Thoracic aorta (tissue), 2 donors: ENCODE measurements at places on chromosomes 1 and 21. TPM values are rescaled to one million over a fixed set of nuclear protein-coding genes. Genes with fewer than 3 reads are reported as not detected.
A peak's percentile ranks its signal among the peaks of the same experiment; 100 is the strongest.

- no peak for DNase-seq
- H3K27ac ChIP-seq: no peak overlapping the region
- H3K27me3 ChIP-seq: no peaks in the 10 kb centered on the region
- no peak overlapping the region for H3K4me3 ChIP-seq
Observed at GRCh38 chr1:209046058-209046417, 537.5 kb upstream of the CAMK1G start.

DNA sequence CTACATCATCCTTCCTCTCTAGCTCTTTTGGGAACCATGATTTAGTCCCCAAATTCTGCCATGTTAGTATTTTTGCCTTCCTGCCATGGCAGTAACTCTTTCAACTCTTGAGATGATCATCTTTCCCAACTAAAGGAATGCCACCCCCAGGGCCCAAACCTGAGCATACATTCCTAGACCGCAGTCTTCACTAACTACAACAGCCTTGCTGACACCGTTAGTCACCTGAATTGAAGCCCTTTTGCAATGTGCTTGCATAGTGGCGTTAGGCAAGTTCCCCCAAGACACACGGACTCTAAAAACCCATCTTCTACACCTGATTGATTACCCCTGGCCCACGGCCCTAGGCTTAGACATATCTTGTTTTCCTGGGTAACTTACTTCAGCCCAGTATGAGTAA, 16.4 kb upstream of the YTHDF2 start:
- no peaks in the 10 kb centered on the region for H3K27me3 ChIP-seq
- no peaks in the 10 kb centered on the region for H3K36me3 ChIP-seq
- no peak for DNase-seq
- H3K4me3 ChIP-seq: no peak overlapping the region
- no peaks in the 10 kb centered on the region for H3K4me1 ChIP-seq

DNA sequence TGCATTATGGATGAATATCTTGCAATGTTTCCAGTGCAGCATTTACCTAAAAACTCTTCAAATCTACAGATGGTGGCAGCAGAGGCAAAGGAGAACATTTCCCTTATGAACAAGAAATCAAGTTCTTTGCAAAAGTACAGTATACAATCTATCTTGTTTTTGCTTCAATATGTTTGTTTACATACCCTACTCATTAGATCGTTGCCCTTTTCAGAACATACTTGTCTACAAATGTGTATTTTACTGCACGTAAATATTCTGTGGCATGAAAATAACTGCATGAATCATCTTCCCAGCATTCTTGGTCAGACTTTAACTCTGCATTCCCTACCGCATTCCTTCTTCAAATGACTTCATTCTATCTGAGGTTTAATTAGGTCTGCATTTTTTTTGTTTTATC, 212.7 kb downstream of the ZP4 start:
- no peaks in the 10 kb centered on the region for H3K4me1 ChIP-seq
- no peaks in the 10 kb centered on the region for H3K27me3 ChIP-seq
- no peak for DNase-seq
- H3K36me3 ChIP-seq: no peaks in the 10 kb centered on the region
- H3K4me3 ChIP-seq: no peak overlapping the region

The ALG14 gene
- total RNA-seq: 1.6 TPM

DNA sequence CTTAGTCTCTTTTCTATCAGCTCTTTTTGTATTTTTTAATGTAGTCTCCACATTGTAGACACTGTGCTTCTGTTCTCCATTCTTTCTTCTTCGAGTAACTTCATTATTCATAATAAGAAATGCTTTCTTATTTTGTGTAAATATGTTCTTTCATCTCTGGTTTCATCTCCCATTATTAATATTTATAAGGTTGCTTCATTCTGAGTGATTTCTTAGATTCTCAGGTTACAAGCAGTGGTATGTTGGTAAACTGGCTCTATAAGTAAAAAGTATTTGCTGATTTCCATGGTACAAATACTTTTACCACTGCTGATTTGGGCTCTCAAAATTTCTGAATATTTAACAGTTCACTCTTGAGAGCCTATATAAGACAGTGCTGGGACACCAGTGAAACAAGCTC, 81.3 kb downstream of the CDC14A start:
- H3K27me3 ChIP-seq: no peaks in the 10 kb centered on the region
- H3K27ac ChIP-seq: no peak overlapping the region
- no peak for DNase-seq
- no peaks in the 10 kb centered on the region for H3K4me1 ChIP-seq

DNA sequence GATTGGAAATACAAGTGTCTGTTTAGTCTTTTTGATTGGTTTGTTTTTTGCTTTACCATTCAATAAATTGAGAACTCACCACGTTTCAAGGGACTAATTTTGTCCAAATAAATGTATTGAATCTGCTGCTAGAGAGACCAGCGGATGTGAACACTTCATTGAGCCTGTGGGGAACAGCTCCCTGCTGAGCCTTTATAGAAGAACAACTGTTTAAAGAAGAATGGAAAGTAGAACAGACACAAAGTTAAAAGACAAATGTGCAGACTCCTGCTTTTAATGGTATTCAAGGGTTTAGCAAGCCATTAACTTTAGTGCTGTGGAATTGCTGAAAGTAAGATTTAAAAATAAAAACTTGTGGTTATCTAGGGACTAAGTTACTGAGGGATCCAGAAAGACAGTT, 817.7 kb upstream of the B3GALT2 start:
- no peak overlapping the region for H3K27ac ChIP-seq
- H3K36me3 ChIP-seq: no peaks in the 10 kb centered on the region
- no peaks in the 10 kb centered on the region for H3K4me1 ChIP-seq
- no peaks in the 10 kb centered on the region for H3K27me3 ChIP-seq

GRCh38 chr1:2962946-2963345, 58.3 kb upstream of the ACTRT2 start:
- H3K36me3 ChIP-seq: no peaks in the 10 kb centered on the region
- peaks cover 36% of the 10 kb centered on the region for H3K4me1 ChIP-seq
- H3K27ac ChIP-seq: no peak overlapping the region

The SASS6 gene
- total RNA-seq: 2.4 TPM

GRCh38 chr1:157469300-157469699, 83.0 kb downstream of the FCRL5 start:
- no peak for DNase-seq
- no peaks in the 10 kb centered on the region for H3K4me1 ChIP-seq
- H3K36me3 ChIP-seq: no peaks in the 10 kb centered on the region
- no peak overlapping the region for H3K27ac ChIP-seq
- H3K27me3 ChIP-seq: no peaks in the 10 kb centered on the region

- H3K4me1 ChIP-seq: peaks cover 39% of the 10 kb centered on the region
- no peaks in the 10 kb centered on the region for H3K27me3 ChIP-seq
- no peak for DNase-seq
- peak overlapping the region; percentile 96 for H3K27ac ChIP-seq
Observed at GRCh38 chr1:10634428-10635084, 159.8 kb downstream of the PEX14 start.

The AADACL4 gene
- not detected for total RNA-seq

The DDR2 gene
- 144 TPM for total RNA-seq

GRCh38 chr1:20496241-20496661, 10.2 kb upstream of the CAMK2N1 start:
- H3K4me3 ChIP-seq: no peak overlapping the region
- DNase-seq: no peak
- no peak overlapping the region for H3K27ac ChIP-seq
- peaks cover 22% of the 10 kb centered on the region for H3K36me3 ChIP-seq
- H3K4me1 ChIP-seq: no peaks in the 10 kb centered on the region
- H3K27me3 ChIP-seq: no peaks in the 10 kb centered on the region

- DNase-seq: no peak
- no peak overlapping the region for H3K27ac ChIP-seq
- H3K4me1 ChIP-seq: no peaks in the 10 kb centered on the region
- H3K27me3 ChIP-seq: no peaks in the 10 kb centered on the region
- no peak overlapping the region for H3K4me3 ChIP-seq
- H3K36me3 ChIP-seq: no peaks in the 10 kb centered on the region
Observed at GRCh38 chr1:112563341-112563740, 54.6 kb downstream of the WNT2B start.

GRCh38 chr1:99365545-99365944, 101.3 kb downstream of the PLPPR4 start:
- no peak overlapping the region for H3K27ac ChIP-seq
- H3K4me1 ChIP-seq: no peaks in the 10 kb centered on the region
- DNase-seq: no peak
- H3K36me3 ChIP-seq: no peaks in the 10 kb centered on the region
- H3K27me3 ChIP-seq: no peaks in the 10 kb centered on the region
